Stimulated activated CD8-positive, alpha-beta memory T cell treated with anti-CD3 and anti-CD28 coated beads, Interleukin-7, amount 100 ng/mL, for 1 hour (primary cell): ENCODE measurements at places on chromosomes 4 and X.

DNA sequence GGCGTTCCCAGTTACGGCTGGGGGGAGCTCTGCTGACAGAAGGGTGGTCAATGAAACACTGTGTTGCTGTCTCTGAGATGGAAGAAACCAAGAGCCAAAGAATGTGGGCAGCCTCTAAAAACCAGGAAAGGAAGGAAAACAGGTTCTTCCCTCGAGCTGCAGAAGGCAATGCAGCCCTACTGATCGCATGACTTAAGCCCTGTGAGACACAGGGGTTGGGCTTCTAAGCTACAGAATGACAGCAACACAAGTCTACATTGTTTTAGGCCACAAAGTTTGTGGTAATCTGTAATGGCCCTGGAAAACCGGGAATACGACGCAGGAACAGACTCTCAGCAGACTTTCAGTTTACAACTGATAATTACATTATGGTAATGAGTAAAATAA lies 38.2 kb upstream of the MTNR1A start:
- DNase-seq: no peak

DNA sequence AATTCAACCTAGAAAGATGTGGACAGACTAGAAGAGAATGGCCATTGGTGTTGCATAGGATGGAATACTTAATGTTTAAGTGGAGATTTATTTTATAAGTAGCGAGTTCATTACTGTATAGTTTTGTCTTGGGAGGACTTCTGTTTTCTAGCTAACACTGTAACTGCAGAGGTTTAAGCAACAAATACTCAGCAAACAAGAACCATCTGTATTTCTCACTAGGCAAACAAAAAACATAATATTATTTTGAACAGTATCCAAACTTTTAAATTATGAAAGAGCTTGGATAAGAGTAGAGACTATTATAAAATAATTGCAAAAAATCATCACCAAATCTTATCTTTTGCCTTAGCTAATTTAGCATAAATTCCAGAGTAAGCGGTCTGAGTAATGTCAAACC lies 121.1 kb downstream of the GLRA3 start:
- no peak for DNase-seq

DNA sequence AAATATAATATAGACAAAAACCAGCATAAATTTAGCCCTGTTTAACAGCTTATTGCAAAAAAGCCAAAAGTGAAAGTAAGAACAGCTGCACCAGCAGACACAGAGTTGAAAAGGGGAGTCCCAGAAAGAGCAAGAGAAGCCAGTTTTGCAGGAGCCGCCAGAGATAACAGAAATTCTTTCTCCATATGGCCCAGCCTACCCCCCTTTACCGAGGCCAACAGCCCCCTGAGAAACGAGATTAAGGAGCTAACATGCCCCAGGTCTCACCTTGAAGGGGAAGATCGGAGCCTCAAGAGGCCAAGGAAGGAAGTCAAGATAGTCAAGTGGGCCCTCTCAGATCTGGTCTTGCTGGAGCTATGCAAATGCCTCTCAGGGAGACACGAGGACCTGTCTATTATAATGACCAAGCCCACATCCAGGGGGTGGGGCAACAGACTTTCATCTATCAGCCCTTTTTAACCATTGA lies 4.8 kb downstream of the ACOX3 start:
- DNase-seq: no peak

GRCh38 chr4:65482410-65482809 lies 187.9 kb downstream of the EPHA5 start:
- DNase-seq: no peak

- no peak for DNase-seq
Measured at GRCh38 chr4:108619372-108620100, 840 bp upstream of the RPL34 start.

DNA sequence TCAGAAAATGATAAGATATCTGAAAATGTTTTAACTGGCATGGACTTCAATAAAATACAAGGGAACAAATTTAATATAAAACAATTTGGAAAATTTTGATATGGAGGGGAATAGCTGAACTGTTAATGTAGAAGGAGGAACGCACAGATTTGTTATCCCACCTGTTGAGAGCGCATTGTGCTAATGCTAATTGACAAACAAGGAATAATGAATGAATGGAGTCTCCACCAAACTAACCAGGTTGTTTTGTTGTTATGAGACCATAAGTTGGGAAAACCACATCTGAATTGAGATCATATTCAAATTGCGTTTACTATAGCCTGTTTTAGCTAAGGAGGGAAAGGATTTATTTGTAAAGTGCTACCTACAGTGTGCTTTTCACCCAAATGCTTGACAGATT lies 195.6 kb downstream of the ADGRL3 start:
- no peak for DNase-seq

GRCh38 chr4:12729384-12729783 lies 754.8 kb downstream of the RAB28 start:
- DNase-seq: no peak

DNA sequence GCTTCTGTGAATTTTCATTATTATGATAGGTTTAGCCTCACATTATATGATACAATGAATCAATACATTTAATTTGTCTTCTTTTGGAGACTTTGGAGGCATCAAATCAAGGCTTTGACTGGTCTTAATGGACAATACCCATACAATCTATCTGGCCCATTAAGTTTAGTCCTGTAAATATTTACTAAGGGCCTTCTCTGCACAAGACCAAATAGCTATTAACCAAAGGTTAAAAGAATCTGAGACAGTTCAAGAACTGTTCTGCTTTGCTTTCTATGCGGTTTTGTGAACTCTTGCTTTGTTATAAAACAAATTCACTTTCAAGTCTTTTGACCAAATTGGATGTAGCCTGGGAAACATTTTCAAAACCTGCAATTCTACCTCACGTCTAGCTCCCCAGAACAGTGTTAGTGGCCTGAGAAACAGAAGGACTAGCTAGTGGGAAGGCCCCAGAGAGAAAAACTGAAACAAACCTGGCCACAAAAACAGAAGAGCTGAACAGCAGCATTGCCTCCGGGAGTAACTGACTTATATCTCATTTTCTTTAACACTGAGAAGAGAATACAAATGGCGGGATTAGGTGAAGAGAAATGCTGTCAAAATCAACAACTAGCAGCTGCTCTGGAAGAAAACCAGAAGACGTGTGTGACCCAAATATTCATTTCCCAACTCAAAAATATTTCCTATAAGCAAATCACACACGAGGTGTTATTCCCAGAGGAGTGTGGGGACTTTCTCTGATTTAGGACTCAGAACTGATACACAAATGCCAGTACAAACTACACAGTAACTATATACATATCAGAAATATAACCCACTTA lies 548 bp downstream of the TLR1 start:
- no peak for DNase-seq

DNA sequence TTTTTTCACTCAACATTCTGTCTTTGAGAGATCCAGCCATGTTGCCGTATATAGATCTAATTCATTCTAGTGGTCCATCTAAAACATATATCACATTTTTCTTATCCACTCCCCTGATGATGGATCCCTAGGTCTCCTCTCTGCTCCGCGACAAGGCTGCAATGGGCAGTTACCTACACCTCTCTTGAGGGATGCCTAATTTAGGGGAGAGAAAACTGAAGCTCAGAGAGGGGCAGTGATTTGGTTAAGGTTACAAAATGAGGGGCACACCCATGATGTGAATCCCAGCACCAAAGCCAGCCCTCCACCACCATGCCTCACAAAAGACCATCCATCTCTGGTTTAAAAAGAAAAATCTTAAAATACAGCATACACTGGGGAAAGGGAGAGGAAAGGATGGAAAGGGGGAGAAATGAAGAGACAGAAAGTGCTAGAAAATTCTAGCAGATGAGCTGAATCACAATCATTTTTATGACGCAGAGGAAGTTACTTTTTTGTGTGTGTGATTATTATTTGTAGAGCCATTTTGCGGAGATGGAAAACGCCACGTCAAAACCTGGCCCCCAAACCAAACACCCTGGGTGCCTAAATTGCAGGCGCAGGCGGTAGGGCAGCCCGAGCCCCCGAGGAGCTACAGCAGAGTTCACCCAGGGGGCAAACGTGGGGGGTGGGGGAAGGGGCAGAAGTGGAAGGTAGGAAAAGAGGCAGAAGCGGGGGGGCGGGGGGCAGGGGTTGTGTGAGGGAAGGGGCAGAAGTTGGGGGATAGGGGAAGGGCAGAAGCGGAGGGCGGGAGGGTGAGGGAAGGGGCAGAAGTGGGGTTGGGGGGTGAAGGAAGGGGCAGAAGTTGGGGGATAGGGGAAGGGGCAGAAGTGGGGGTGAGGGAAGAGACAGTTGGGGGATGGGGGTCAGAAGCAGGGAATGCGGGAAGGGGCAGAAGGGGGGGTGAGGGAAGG lies 1.3 kb upstream of the TSPYL2 start:
- no peak for DNase-seq

DNA sequence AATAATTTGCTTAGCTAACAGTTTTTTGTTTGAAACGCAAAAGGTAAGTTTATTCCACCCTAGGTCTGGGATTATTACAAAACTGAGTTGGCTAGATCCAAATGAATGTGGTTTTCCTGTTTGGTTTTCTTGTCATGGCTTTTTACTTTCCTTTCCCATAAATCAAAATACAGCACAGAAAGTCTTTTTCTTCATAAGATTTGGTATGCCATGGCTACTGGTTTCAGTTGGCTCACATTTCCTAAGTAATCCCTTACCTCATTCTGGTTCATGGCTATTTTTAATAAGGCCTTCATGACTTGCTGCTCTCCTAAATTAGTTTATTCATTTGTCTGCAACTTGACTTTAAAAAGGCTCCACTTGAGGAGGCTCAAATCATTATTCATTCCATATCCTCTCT lies 12.9 kb upstream of the PAK3 start:
- DNase-seq: no peak

DNA sequence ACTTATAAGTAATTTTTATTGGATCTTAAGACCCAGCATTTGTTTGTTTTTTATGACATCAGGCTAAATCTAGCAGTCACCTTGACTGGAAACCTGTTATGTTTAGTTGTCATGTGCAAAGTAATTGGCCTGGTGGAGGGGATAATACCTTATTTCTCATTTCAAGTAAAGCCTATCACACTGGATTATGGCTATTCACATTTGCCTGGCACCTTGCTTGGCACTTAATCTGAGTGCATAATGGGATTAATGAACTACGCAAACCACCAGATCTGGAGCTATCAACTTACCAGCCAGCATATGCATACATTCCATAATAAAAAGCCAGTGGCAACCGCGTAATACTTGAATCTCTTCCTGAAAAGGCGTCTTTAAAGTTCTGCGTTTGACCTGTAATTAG lies 23.2 kb downstream of the SLC7A11 start:
- no peak for DNase-seq

GRCh38 chr4:133597251-133597650 lies 448.2 kb downstream of the PCDH10 start:
- no peak for DNase-seq

DNA sequence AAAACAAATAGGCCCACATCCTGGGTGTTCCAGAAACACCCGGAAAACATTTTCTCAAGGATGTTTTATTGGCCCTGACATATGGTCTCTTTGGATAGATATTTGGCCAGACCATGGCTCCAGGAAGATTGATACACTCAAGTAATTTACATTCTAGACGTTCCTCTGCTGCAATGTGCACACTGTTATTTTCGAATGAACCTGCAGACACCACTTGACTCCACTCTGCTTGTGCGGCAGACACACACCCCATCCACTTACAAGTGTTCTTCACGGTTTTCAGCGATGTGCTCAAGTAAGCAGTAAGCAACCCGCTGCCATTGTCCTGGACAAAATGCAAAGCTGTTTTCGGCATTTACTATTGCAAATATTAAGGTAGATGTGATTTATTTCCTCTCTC lies 12.0 kb upstream of the GPM6A start:
- no peak for DNase-seq

DNA sequence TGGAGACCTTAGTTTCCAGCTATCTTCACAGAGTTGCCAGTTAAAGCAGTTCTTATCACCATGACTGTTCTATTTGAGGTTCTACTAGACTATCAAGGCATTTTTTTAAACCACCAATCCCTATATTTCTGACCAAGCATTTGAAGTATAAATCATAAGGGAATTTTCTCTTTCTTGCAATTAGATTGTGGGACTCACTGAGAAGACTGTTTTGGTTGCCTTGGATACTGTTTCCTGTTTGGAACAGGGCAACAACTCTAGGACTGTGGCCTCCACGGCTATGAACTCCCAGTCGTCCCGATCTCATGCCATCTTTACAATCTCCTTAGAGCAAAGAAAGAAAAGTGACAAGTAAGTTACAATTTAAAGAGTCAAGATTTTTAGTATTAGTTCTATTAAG lies 11.8 kb downstream of the KIF4A start:
- DNase-seq: no peak

GRCh38 chrX:130772776-130773143 lies 130.2 kb downstream of the ENOX2 start:
- DNase-seq: no peak
